Mesangial cell (primary cell): ENCODE measurements at places on chromosomes 3 and 15. TPM values are rescaled to one million over a fixed set of nuclear protein-coding genes. Genes with fewer than 3 reads are reported as not detected.

The TGM5 gene
- not detected in 2 replicates for total RNA-seq

The FNDC3B gene
- 59.2 and 72.1 TPM in 2 replicates for total RNA-seq

The HLTF gene
- 14.6 and 20.9 TPM in 2 replicates for total RNA-seq

The SERPINI2 gene
- total RNA-seq, result not detected in 2 replicates

The PEX5L gene
- total RNA-seq, result not detected in 2 replicates

The ADPGK gene
- 40.9 and 53.4 TPM in 2 replicates for total RNA-seq

The GOLGA6L7 gene
- not detected in 2 replicates for total RNA-seq

The TMEM212 gene
- not detected in 2 replicates for total RNA-seq

The PPP2R3A gene
- total RNA-seq, result 9.6 and 10.4 TPM in 2 replicates

The LEKR1 gene
- 0.38 and 0.65 TPM in 2 replicates for total RNA-seq

The CLASP2 gene
- 26.4 and 31.0 TPM in 2 replicates for total RNA-seq

The SLC22A14 gene
- total RNA-seq, result 0.16 and 0.25 TPM in 2 replicates

The PIGZ gene
- total RNA-seq, result 0.98 and 6.6 TPM in 2 replicates

The CELSR3 gene
- 1.1 and 3.8 TPM in 2 replicates for total RNA-seq

The P2RY1 gene
- total RNA-seq, result under 0.01 TPM in 1 of 2 replicates, not detected in the other

The GP5 gene
- under 0.01 and 0.16 TPM in 2 replicates for total RNA-seq

The CLRN1 gene
- total RNA-seq, result not detected in 2 replicates

The GOLGA8M gene
- total RNA-seq, result 0.25 TPM in 1 of 2 replicates, not detected in the other

The GDPGP1 gene
- 7.9 and 8.1 TPM in 2 replicates for total RNA-seq

The ST8SIA2 gene
- 0.13 and 0.49 TPM in 2 replicates for total RNA-seq

The SERINC4 gene
- not detected in 2 replicates for total RNA-seq

The BCHE gene
- 0.89 and 1.1 TPM in 2 replicates for total RNA-seq

The NR2F2 gene
- total RNA-seq, result 28.8 and 88.4 TPM in 2 replicates

The EXD1 gene
- total RNA-seq, result under 0.01 TPM in 1 of 2 replicates, not detected in the other

The DAZL gene
- not detected in 2 replicates for total RNA-seq

The TRIM42 gene
- not detected in 2 replicates for total RNA-seq
